Stimulated activated naive CD4-positive, alpha-beta T cell (primary cell): ENCODE measurements at places on chromosomes 12 and 14.

GRCh38 chr12:95494888-95495287 lies 20.9 kb downstream of the METAP2 start:
- no peak for DNase-seq

DNA sequence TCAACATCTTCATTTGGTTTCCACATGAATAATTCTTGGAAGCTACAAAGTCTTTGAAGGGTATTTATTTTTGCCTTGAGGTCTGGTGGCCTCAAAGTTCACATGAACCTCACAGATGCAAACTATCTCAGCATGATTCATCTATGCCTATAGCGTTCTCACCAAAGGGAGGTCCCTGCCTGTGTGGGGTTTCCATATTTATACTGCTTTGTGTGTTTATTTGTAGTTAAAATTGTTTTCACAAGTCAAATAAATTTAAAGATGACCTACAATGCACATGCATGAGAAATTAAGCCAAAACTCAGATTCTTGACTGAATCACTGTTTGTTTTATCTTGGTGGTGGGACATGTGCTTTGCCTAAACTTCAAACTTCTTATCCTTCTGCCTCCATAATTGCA lies 176.7 kb downstream of the PPM1H start:
- no peak for DNase-seq

GRCh38 chr14:23557521-23557920 lies 1.4 kb downstream of the THTPA start:
- DNase-seq: no peak

DNA sequence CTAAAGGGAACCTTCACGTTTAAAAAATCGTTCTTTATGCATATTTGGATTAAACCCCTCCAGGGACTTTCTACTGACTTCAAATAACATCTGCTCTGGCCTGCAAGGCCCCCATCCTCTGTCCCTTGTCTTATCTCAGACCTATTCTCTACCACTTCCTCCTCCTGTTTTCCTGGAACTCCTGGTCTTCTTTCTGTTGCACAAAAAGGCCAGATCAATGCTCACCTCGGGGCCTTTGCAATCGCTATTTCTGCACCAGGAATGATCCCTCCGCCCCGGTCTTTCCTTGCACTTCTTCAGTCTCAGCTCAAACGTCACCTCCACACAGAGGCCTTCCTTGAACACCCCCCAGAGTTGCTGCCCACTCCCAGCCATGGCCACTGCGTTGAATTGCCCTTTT lies 57.6 kb upstream of the BEGAIN start:
- DNase-seq: no peak

- DNase-seq: no peak
Measured at GRCh38 chr12:110697236-110697635, 8.3 kb upstream of the HVCN1 start.

DNA sequence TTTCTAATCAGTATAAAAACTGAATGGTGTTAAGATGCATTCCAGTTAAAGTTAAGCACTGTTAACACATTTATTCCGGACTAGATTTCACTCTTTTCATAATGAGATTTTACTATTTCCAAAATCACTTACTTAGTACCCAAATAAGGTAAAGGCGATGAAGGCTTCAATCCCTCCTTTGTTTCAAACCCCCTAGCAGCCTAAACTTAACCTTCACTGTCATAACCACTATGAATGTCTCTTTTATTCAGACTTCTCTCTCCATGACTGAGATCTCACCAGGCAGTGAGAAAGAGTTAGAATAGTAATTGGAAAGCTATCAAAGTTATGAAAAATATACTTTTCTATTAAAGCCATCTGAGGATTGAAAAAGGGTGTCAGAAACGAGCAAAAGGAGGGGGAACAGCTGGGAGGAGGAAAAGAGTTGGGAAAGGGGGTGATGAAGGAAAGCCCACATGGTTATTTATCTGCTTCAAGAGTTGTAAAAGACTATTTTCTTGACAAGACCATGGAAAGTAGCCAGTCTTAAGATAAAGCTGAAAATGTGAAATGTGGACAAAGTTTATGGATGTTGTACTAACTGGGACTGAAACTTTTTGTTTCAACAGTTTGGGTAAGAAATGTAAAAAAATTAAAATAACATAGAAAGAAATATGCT lies 11.7 kb downstream of the EPS8 start:
- DNase-seq: no peak

DNA sequence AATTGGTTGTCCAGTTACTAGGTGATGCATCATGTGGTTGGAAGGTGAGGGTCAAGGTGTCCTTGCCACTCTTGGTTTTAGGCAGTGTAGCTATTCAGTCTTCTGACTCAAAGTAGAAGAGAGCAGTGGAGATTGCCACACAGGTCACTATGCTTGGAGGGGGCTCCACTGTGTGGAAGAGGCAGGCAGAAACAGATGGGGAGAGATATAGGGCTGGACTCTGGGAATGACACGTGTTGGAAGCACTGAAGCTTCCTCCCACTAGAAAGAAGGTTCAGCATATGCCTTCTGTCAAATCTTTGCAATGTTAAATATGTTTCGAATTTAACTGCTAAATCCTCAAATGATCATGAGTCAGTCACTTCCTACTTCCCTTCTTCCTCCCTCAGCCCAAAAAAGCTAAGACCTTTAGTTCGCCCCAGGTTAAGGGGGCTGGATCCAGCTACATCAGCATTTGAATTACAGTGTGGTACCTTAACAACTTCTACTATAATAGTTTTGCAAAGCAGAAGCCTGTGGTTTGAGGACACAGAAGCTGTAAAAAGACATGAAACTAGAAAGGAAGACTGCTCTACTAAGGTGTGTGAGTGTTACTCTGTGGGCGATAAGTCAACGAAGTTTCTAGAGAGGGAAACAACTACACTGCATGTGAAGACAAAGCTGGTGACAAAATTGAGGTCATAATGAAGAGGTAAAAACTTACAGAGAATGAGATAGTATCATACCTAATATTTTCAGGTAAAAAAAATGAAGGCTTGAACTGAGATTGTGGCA lies 228.0 kb downstream of the NELL2 start:
- DNase-seq: no peak

GRCh38 chr12:102535306-102535705 lies 54.9 kb upstream of the IGF1 start:
- no peak for DNase-seq

DNA sequence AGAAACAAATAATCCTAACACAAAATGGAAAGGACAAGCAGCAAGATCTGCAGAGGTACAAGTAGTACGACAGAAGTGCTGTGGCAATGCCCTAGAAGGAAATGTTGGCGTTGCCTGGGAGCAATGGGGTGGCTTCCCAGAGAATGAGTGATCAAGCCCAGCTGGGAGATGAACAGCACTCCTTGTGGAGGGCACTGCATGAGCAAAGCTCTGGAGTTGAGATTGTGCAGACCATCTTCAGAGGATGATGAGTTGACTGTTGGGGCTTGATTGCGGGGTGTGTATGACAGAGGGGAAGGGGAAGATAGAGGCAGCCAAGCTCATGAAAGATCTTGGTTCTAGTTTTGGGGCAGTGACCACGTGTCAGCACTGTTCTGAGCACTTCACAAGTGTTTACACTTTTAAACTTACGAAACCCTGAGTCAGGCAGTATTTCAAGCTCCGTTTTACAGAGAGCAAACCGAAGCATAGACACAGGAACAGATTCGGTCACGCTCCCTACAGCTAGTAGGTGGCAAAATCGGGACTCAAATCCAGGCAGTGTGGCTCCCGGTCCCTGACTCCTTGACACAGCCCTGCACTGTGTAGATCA lies 127.2 kb upstream of the LHX5 start:
- DNase-seq: no peak

DNA sequence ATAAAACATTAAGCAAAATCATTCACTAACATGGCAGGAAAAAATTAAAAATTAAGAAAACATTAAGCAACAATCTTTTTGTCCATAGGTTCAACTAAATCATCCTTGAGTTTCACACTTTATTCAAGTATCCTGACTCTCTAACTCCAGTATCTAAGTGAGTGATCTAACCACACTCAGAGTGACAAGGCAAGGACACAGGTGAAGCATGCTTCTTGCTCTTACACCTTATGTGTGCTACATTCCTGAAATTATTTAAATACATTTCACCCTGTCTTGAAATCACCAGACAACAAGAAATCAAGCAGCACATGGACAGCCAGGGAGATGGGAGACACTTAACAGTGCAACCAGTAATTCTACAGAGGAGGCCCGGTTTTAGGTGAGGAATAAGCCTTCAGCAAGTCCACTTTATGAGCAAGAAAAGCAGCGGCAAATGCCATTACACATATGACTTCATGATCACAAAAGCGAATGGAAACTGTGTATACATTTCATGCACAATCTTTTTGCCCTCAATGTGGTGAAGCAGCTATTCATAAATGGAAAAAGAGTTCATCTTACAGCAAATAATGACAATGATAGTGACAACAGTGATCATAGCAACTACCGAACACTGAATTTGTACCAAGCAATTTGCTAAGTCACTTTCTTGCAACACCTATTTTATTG lies 37.4 kb downstream of the PHLDA1 start:
- no peak for DNase-seq
